ENCODE measurements at places on chromosomes 16 and 17.

DNA sequence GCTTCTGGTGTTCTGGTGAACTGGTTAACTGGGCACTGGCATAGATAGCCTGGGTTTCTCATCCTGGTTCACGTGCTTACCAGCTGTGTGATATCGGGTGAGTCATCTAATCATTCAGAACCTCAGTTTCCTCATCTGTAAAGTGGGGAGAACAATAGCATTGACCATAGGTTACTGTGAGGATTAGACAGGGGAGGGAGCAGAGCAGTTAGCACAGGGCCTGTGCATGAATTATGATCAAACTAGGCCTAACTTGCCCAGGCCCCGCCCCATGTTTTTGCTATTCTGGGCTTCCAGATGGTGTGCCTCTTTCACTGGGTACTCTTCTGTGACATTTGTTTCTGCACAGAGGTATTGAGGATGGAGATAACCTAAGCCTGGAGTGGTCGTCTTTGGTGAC is 4.6 kb upstream of the KLHL36 start:
- no peak for DNase-seq

GRCh38 chr17:56909742-56910508 is 3.9 kb downstream of the TRIM25 start:
- DNase-seq, result no peak

DNA sequence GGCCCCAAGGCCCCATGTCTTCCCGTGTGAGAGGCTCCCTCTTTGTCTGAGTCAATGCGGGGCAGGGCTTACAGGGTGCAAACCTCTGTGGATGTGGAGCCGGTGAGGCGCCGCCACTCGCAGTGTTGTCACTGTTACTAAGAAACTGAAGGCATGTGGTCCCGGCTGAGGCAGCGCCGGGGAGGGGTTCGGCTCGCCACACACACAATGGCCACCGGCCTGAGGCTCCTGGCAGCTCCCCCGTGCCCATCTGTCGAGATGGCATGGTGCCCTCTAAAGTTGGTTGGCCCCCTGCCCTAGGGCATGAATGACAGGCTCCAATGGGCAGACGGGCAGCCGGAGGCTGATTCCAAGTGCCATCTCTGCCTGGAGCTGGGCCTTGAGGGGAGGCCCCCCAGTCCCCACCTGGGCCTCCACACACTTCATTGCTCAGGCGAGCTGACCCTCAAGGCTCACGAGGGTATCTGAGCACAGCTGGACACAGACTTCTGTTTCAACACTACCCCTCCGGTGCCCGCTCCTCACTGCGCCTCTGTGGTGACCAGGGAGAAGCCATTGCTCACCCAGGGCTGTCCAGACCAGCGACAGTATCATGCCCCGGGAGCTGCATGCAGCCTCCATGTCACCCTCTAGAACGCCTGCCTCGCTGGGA is 137.2 kb downstream of the C16orf78 start:
- DNase-seq, result no peak

GRCh38 chr16:56998352-56998751 is 9.0 kb downstream of the NLRC5 start:
- no peak for DNase-seq

DNA sequence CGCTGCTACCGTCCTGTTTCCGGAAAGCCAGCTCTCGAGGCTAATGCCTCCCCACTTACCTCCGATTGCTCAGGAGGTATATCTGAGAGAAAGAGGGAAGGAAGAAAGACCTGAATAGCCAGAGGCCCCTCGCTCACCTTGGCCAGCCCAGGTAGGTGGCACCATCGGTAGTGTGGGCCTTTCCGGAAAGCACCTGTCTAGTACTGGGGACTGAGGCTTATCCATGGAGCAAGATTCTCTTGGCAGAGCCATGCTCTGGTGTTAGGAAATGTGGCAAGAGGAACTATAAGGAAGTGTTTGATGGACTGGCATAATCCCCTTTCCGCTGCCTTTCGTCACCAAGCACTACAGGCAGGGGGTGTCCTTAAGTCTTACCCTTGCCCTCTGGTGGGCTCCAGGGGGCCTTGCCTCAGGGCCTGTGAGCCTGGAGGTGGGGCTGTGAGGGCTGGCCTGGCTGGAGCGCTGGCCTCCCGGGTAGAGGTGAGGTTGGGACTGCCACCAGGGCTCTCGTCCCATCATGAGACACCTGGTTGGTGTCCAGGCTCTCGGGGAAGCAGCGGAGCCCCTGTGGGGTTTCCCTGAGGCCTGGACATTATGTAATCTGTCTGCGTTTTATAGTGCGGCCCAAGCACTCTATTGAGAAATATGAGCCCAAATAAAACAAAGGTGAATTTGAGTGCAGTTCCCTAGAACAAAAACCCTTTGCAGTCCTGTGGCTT is 2.9 kb downstream of the CMIP start:
- DNase-seq, result no peak

GRCh38 chr17:55601874-55602364 is 90.7 kb upstream of the SMIM36 start:
- DNase-seq, result no peak

- DNase-seq, result no peak
Observed at GRCh38 chr17:9090641-9091096, 69.4 kb downstream of the NTN1 start.

- no peak for DNase-seq
Observed at GRCh38 chr16:79788949-79789348, 188.4 kb upstream of the MAF start.

- no peak for DNase-seq
Observed at GRCh38 chr17:36072431-36073121, 8.5 kb downstream of the CCL18 start.

DNA sequence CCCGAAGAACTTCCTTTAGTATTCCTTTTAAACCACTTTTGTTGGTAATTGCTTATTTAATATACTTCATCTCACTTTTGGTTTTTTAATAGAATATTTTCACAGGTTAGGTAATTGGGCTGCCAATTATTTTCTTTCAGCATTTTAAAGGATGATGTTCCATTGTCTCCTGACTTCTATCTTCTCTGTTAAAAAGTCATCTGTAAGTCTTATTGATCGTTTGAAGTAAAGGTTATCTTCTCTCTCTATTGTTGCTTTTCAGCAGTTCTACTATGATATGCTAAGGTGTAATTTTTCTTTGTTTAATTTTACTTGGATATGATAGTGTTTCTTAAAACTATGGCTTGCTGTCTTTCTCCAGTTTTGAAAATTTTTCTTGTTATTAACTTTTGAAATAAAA is 307.5 kb downstream of the MAP2K4 start:
- DNase-seq, result no peak

- DNase-seq, result no peak
Observed at GRCh38 chr16:78396046-78396445, 296.6 kb downstream of the WWOX start.

DNA sequence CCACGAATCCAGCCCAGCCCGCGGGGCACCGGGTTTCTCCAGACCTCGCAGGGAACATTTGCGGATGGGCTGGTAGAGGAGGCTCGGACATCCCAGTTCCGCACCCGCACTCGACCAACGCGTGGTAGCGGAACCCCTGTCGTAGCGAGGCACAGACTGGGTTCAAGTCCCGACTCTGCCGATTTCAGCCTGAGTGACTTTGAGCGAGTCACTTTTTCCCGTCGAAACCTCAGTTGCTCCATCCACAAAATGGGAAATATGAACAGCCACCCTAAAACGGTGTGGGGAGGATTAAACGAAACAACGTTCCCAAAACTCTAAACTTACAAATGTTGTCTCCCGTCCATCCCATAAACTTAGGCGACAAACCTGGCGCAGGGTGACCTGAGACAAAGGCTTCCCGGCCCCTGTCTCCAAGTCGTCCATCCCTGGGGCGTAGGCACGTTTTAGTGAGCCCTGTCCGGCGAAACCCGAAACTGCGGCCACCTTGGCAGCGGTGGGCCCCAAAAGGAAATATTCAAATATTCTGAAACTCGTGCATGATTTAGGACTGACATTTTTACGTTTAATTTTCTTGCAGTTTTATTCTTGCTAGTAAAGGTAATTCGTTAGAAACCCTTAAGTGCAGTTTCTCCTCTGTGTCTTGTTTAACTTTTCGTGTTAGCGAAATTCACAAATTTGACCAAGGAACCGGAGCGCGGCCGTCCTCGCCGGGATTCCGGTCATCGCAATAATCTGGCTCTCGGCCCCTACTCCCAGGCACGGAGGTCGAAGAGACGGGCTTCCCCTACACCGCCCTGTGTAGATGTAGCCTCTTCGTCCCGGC is 1.9 kb upstream of the MLLT6 start:
- DNase-seq, result no peak

DNA sequence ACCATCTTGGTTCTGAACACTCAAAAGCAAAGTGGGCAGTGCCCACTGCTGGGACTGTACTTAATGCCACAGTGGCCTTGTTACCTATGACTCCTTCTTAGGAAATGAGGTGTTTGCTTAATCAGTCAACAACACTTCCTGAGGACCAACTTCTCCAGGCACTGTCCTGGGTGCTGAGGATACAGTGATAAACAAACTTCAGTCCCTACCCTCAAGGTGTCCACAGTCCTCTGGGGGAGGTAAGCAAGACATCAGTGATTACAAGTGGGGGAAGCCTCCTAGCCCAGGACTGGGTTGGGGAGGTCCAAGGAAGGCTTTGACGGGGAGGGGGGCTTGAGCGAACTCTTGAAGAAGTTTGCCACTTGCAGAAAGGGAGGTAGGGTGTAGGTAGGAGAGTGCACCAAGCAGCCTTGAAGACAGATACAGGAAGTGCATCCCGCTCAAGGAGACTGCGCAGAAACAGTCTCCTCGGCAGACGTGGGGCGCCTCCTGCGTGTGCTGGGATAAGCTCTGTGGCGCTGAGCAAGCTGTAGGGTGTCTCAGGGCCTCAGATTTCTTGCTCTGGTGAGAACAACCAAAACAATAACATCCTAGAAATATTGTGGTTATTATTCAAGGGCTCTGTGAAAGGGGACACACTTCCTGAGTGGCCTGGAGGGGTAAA is 2.6 kb upstream of the ABCC3 start:
- no peak for DNase-seq

- no peak for DNase-seq
Observed at GRCh38 chr17:78694805-78695531, 87.1 kb downstream of the CYTH1 start.

- DNase-seq, result no peak
Observed at GRCh38 chr17:2560658-2561057, 32.8 kb upstream of the PAFAH1B1 start.

GRCh38 chr17:27268394-27269085 is 25.4 kb upstream of the WSB1 start:
- no peak for DNase-seq

GRCh38 chr17:82474223-82475010 is 15.9 kb downstream of the NARF start:
- DNase-seq, result no peak

GRCh38 chr16:23504076-23504452 is 6.2 kb downstream of the GGA2 start:
- no peak for DNase-seq

DNA sequence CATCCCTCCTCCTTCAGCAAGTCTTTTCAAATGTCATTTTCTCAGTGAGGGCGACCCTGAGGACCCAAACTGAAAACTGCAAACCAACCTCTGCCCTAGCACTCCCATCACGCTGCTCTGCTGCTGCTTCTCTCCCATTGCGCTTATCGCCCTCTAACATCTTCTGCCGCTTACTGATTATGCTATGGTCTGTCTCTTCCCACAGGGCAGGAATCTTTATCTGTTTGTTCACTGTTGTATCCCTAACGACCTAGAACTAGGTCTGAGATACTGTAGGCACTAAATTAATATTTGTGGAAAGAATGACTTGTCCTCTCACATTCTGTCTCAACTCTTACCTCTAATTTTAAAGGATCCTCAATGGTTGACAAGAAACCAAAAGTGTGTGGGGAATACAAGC is 12.5 kb downstream of the ZSCAN32 start:
- DNase-seq, result no peak

DNA sequence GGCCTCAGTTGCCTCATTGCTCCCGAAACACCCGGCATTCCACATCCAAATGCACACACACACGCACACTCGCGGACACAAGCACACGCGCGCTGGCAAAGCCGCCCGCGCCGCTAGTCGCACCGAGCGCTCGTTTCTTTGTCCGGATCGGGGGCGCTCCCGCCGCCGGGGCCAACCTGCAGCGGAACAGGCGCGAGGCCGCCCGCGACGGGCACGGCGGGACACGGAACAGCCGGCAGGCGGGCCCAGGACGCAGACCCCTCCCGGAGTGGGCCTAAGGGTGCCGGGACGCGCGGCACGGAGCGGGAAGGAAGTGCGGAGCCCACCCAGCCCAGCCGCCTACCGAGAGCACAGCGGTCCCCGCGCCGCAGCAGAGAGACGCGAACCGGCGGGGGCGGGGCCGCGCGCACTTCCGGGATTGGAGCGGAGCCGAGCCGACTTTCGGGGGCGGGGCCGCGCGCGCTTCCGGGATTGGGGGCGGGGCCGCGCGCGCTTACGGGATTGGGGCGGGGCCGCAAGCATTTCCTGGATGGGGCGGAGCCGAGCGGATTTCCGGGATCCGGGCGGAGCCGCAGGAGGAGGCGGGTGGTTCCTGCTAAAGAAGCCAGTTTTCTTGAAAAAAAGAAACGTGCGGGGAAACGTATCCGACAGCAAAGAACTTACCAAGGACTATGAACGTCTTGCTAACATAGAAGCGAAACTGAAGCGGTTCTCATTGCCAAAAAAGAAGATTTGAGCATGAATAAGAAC is at the start of gene CYBC1:
TSS of gene CYBC1 (minus strand) at position 396 of the 750 bp plus-strand sequence. CDS start 1,498 bp downstream, outside the sequence.
- DNase-seq, result peak; percentile 84

DNA sequence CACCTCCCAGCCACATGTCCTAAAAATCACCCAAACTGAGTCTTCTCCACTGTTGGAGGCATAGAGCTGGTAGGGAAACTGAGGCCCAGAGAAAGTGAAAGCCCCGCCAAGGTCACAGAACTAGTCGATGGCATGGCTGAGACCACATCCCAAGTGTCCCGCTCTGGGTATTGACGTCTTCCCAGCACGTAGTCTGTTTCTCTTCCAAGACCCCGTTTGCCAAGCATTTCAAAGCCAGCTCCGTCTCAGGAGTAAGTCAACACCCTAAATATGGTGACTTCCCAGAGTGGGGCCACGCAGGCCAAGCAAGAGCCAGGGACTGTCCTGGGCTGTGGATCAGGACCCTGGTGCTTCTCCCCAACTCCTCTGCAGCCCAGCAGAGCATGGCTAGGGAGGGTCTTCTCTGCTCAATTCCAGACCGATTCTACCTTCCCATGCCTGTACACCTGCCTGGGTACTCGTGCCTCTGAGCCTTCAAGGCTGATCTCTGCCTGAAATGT is 19.7 kb downstream of the PITPNM3 start:
- no peak for DNase-seq

DNA sequence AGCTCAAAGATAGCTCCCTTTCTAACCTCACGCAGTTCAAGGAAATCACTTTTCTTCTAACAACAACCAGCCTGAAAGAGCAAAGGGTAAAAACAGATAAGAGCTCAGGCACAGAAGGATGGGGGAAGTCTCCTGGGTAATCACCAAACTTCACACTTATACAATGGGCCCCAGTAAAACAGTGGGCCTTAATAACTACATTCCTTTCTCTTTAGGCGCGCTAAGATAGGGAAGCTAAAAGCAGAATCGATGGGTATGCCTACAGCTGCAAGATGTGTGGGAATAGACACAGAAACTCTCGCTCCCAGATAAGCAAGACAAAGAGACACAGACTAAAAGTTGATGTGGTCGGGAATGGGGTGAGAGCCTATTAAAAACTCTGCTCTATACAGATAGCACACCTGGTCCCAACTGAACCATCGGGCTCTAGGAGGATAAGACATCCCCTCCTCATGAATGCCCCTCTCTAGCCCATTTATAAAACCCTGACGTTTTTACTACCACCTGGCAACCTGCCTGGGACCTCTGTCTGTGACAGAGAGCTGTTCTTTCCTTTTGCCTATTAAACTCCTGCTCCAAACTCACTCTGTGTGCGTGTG is 826 bp downstream of the LYZL6 start:
- DNase-seq, result no peak

- peak; percentile 61 for DNase-seq
Observed at GRCh38 chr17:28842282-28843012, at the start of gene FAM222B. Gene FAM222B (minus strand): TSS chr17:28842790. CDS start chr17:28766667, 76,123 bp downstream.

- peak; percentile 78 for DNase-seq
Observed at GRCh38 chr17:142102-142661, 4.8 kb downstream of the SCGB1C2 start.
